ENCODE measurements at places on chromosomes 4 and X. TPM values are rescaled to one million over a fixed set of nuclear protein-coding genes. Genes with fewer than 3 reads are reported as not detected.

PCDH18 gene
- total RNA-seq, result not detected

AFF2 gene
- 1.5 TPM for total RNA-seq

MAMLD1 gene
- total RNA-seq, result 2.0 TPM

AADAT gene
- not detected for total RNA-seq
